ENCODE measurements at places on chromosomes 16 and 17.

DNA sequence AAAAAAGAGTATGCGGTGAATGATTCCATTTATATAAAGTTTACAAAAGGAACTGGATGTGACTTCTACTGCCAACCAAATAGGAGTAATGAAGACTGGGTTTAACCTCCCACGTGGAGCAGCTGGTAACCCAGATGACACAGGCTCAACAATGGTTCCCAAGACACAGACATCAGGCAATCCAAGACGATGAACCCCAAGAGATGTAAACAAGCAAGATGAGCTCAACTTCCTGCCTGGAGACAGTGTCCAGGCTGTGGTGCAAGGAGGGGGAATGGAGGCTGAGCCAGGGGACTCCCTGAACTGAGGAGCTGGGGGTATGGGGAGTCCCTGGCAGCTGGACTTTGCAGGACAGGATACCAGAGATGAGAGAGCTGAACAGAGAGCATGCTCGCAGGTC is 104.7 kb downstream of the LITAF start:
- no peak for DNase-seq

DNA sequence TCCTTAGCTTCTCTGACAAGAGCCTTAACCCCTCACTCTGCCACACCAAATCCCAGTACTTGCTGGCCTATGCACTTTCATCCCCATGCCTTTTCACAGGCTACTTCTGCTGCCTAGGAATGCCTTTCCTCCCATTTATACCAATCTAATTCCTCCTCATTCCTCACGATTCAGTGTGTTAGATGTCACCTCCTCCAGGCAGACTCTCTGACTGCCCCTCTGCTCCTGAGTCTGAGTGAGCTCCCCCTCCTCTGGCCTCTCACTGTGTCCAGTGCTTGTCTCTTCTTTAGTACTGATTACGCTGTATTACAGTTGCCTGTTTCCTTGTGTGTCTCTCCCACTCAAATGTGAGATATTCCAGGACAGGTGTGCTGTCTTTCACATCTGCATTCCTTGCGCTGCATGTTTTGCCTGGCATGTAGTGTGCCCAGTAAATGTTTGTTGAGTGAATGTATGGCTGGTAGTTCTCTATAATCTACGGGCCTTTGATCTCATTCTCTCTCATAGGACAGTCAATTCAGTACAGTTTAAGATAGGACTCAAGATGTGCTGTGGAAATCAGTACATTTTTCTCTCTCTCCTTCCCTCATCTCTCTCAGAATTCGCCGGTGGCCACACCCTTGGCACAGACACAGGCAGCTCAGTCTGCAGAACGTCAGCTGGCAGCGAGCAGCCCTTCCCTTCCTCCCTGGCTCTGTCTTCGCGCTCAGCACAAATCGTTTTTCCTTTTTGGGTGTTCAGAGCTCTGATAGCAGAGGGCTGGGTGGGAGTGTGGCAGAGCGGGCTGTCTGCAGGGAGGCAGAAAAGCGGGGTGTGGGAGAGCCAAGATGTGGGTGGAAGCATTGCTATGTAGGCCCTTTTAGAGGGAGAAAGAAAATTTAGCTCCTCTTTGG is 18.5 kb downstream of the ARL4D start:
- DNase-seq: no peak

GRCh38 chr16:81175325-81175891 is 63.1 kb upstream of the BCO1 start:
- DNase-seq: no peak

GRCh38 chr16:4868026-4868425 is 20.7 kb downstream of the UBN1 start:
- no peak for DNase-seq

DNA sequence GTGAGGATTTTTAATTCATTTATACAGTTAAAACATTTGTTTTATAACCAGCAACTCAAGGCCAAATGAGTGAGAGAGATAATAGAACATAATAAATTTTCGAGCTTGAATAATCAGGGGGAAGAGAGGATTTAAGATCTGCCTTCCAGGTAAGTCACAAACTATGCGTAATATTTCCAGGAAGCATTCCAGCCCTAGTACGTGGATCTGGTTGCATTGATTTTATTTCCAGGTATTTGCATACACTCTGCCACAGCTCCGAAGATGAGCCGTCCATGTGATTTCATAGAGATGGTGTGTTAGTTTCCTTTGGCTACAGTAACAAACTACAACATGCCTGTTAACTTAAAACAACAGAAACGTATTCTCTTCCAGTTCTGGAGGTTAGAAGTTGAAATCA is 3.5 kb downstream of the DYNLRB2 start:
- no peak for DNase-seq

DNA sequence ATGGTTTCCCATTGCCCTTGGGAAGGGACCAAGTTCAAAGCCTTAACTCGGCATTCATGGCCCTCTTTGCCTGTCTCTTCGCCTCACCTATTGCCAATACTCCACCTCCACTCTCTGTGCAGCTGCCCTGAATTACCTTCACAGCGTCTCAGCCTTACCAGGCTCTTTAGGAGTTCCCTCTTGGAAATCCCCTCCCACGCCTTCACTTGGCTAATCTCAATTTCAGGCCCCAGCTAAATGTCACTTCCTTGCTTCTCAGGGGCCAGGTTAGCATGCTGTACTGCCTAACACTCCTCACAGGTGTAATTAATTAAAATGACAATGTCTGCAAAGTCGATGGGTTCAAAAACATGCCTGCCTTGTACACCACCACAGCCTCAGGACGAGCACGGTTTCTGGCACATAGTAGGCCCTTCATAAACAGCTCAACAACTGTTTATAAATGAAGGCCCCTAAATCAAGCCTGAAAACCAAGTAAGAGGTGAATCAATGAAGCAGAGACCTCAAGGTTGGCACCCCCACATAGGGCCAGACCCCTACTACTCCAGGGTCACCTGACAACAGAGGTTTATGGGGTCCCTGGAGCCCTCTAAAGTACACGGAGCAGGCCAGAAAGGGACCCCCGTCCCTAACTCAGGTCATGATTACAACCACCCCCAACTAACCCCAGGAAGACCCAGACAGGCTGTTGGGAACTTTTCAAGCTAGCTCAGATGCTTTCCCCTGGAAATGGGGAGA is 11.2 kb upstream of the EEF2K start:
- DNase-seq: peak; percentile 18

- no peak for DNase-seq
Measured at GRCh38 chr17:31748881-31749280, 110.2 kb downstream of the COPRS start.

DNA sequence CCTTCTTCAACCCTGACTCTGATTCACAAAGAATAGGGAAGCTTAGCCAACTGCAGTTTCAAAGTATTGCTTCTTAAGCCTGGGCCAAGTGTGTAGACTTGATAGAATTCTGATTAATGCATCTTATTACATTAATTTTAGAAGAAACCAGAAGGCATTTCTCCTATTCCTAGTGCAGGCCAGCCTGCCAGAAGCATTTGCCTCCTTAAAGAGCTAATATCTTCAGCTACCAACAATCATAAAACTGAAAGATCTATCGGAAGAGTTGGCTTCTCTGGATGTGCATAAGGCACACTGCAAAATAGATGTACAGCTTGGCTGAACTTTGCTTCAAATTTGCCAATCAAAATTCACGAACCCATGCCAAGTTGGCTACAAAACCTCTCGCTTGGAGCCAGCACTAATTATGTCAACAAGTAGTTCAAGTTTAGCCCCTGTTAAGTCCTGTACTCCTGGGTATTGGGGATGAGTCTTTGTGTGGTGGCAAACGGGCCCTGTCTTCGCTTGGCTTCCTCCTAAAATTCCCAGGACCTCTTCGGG is 717.8 kb downstream of the WWOX start:
- DNase-seq: no peak

DNA sequence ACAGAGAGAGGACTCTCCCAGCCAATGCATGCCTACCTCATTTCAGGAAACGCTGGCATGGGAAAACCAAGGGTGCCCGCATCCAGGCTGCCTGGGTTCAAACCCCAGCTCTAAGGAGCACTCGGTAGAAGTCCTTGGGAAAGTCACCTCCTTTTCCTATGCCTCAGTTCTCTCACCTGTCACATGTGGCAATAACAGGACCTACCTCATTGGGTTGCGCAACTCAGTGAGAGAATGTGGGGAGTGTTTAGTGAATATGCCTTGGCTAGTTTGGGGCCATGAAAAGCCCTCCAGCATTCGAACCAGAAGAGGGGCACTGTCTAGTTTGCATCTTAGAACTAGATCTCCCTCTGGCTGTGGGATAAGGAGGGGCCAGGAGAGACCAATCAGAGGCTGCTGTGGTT is 9.0 kb upstream of the NXPH3 start:
- no peak for DNase-seq

DNA sequence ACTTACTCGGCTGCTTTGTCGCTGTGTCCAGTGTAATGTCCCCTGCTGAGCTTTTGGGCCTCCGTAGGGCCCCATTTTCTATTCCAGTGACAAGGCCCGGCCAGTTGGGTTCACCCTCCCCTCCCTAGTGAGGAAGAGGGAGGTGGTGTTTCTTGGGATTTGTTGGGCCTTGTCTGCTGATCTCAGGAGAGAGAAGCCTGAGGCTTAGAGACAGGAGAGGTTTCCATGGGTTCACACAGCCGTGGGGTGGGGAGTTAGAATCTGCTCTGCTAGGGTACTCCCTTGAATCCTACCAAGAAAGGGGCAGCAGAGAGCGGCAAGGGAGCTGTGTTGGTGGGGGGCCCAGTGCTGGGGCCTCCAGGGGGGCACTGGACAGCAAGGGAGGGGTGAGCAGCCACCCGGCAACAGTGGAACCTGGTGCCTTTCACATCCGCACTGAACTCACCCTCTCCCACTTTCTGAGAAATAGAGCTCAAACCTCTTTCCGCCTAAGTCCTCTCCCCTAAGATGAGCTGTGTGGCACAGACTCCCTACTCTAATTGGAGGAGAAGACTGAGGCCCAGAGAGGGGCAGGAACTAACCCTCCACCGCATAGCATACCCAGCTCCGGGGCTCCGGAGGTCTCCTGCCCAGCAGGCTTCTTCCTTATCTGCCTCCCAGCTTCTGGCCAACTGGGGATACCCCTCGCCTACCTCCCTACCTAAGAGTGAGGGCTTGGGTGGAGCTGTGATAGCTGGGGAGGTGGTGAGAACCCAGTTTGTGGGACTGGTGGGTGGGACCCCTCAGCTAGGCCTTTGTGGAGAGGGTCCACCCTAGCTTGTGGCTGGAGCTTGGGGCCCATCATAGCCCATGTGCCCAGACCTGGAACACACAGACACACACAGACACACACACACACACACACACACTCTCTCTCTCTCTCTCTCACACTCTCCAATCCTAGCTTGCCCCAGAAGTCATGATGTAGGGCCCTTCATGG is 6.8 kb downstream of the TBKBP1 start:
- DNase-seq: no peak

GRCh38 chr16:30030841-30031413 is at the start of gene TLCD3B:
Gene TLCD3B (minus strand): TSS chr16:30031271. CDS start chr16:30030527, 744 bp downstream.
- DNase-seq: no peak

GRCh38 chr17:71521724-71522123 is 599.1 kb upstream of the SOX9 start:
- DNase-seq: no peak

DNA sequence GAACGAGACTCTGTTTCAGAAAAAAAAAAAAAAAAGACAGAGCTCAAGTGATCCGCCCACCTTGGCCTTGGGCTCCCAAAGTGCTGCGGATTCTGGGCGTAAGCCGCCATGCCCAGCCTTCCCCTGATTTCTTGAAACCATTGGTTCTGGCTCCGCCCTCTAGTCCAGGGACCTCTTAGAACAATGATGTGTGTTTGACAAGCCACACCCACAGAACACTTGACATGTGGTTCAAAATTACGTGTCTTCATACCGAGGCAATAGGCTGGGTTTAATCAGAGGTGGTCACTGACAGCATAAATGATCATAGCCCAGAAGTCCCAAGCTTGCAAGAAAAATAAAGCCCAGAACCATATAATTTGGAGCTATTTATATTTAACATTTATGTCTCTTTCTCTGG is 23.0 kb downstream of the KNOP1 start:
- no peak for DNase-seq

DNA sequence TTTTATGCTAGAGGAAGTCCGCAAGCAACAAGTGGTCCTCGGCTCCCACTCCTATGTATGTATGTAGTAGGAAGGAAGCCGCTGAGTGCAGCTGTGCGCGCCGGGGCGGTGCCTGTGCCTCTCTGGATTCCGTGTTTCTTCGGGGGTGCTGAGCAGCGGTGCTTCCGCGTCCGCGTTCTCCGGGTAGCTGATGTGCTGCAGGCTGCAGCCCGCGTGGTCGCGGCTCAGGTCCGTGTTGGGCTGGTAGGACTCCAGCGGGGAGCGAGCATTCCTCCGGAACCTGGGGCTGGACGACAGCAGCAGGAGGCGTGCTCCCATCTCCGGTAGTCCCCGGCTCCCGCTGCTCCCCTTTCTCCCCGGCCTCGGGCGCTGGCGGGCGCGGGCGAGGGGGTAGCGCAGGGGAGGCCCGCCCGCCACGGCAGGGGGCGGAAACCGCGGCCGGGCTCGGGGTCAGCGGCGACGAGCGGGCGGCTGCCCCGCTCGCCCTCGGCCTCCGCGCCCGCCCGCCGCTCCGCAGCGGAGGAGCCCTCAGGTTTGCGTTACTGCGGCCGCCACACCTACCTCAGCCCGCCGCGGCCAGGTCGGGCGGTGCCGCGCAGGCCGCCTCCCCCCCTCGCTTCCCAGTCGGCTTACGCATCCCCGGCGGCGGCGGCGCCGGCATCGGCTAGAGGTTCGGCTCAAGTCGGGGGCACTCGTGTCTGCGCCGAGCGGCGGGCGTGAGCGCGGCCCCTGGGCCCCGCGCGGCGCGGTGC is 487 bp downstream of the C17orf67 start:
- DNase-seq: peak; percentile 57

DNA sequence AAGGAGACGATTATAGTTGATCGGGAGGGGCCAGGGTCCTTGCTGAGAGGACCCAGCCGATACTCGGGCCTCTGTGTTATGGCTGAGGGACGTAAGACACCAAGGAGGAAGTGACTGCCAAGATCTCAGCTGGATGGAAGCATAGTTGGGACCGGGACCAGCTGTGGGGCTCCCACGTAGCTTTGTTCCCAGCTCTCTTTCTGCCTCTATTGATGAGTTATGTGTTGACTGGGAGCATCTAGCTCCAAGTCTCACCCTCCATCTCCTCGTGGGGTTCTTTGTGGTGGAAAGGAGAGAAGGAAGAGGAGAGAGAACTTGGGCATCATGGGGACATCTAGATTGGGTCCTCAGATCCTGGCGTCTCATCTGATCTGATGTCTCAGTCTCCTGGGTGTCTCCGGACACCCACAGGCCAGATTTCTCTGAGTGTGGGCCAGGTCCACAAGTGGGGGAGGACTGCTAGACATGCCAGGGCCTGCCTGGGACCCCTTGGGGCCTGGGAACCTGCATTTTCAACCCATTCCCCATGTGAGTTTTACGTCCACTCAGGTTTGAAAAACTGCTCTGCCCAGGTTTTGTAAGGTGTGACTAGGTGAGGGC is 1.0 kb downstream of the MGRN1 start:
- DNase-seq: no peak

DNA sequence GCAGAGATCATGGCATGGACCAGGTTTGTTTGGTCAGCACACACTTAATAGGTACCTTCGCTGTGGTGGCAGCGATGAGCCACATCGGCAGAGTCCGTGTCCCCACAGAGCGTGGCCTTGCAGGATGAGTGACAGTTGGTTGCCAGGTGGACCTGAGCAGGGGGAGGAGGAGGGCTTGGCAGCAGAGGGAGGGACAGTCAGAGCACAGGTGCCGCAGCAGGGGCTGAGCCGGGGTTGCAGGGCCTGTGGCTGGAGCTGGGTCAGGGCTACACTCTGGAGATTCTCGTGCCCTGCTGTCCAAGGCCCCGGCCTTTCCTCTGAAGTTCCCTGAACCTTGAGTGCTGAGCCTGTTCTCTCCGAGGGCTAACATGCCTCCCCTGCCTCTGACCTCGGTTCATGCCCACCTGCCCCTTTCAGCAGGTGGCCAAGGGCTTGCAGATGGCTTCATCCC is 24.8 kb downstream of the POLR3E start:
- DNase-seq: no peak
